NCI-H2171 (cell line): ENCODE measurements at places on chromosomes 13 and 19.

GRCh38 chr19:49850487-49851342 is at the start of gene PTOV1:
PTOV1 (plus strand) TSS chr19:49851159.
- peak; percentile 91 for DNase-seq

DNA sequence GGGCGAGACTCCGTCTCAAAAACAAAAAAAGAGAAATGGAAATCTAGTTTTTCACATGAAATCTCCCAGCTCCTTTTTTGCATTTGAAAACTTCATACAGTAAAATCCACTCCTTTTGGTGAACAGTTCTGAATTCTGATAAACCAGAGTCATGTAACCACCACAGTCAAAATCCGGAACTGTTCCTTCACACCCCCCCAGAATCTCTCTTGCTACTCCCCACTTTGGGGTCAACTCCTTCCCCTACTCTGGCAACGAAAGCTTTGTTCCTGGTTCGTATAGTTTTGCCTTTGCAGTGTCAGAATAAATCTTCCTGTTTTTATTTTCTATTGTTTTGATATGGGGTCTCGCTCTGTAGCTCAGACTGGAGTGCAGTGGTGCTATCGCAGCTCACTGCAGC is 23.7 kb downstream of the RCN3 start:
- DNase-seq = no peak

DNA sequence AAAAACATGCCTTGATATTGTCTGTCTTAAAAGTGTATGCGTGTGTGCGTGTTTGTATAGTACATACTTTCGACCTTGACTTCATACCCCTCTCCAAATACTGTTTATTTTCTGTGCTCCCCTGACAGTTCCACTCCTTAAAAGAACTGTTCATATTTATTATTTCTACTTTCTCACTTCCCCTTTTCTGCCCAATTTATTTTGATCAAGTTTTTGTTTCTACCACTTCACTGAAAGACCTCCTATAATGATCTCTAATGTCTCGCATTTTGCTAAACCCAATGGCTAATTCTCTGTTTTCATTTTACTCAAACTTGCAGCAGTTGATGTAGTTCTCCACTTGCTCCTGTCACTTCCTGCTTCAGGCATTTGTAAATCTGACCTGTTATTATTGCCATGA is 426.1 kb upstream of the KLF12 start:
- no peak for DNase-seq

GRCh38 chr13:95262837-95263384 is 38.3 kb downstream of the ABCC4 start:
- DNase-seq = no peak

DNA sequence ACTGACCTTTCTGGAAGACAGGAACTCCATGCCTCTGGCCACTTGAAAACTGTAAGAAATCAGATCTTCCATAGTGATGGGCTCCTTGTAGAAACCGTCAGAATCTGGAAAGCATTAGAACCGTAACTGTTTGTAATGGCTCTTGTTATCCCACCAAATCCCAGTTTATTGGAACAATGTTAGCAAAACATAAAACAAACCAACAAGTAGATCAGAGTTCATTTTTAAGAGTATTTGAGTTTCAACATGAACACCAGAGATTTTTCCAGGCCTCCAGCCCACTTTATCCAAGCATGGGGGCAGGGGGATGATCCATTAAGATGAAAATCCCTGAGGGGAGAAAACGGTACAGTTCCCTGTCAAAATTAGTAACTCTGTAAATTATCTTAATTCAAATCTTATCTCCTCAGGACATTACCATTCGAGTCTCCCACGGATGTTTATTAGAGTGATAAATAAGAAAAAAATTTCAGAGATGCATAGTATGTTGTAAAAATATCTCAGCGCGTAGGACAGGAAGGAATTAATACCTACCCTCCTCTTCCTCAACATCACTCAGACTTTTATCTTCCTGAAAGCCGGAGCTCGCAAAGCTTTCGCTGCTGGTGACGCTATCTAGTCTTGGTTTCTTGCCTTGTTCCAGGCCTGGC is 172.5 kb downstream of the FLT1 start:
- no peak for DNase-seq

DNA sequence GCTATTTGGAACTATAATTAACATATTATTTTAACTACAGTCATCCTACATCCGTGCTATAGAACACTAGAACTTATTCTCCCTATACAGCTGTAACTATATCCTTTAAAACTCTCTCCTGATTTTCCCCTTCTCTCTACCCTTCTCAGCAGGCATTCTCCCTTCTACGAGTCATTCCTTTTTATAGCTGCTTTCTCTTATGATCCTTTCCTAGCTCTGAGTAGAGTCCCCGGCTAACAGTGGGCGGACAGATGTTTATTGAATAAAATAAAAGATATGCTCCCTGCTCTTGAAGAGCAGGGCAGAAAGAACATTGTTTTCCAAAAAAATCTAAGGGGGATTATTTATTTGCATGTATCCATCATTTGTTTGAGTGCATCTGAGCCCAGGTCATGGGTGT is 246.5 kb upstream of the TMTC4 start:
- no peak for DNase-seq

GRCh38 chr19:51135986-51136762 is 5.9 kb upstream of the SIGLEC7 start:
- DNase-seq = no peak

- DNase-seq = no peak
Observed at GRCh38 chr19:51727349-51727880, 3.6 kb upstream of the HAS1 start.

- DNase-seq = no peak
Observed at GRCh38 chr19:38727868-38728660, 16.2 kb downstream of the CAPN12 start.

GRCh38 chr19:18311502-18312091 is 11.3 kb downstream of the LSM4 start:
- no peak for DNase-seq

GRCh38 chr19:5026706-5027273 is 57.9 kb downstream of the KDM4B start:
- DNase-seq = no peak

DNA sequence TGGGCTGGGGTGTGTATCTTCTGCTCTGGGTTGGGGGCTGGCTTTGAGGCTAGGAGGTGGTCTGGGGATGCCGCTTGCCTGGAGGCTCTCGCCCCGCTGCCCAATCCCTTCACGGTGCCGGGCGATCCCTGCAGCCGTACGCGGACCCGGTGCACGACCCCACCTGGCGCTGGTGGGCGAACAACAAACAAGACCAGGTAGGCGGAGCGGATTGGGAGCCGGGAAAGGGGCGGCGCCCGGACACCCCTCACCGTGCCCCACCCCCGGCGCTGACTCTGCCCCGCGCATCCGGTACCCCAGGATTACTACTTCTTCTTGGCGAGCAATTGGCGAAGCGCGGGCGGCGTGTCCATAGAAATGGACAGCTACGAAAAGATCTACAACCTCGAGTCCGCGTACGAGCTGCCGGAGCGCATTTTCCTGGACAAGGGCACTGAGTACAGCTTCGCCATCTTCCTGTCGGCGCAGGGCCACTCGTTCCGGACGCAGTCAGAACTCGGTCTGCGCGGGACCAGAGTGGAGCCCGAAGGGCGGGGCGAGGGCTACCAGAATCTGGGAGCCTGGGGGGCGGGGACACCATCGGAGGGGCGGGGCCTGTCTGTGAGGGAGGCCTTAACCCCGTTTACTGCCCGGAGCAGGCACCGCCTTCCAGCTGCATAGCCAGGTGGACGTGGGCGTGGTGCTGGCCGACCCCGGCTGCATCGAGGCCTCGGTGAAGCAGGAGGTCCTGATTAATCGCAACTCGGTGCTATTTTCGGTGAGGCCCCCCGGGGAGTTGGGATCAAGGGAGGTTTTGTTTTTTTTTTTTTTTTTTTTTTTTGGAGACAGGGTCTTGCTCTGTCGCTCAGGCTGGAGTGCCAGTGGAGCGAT is 12.1 kb upstream of the PSMD8 start:
- peak; percentile 80 for DNase-seq

DNA sequence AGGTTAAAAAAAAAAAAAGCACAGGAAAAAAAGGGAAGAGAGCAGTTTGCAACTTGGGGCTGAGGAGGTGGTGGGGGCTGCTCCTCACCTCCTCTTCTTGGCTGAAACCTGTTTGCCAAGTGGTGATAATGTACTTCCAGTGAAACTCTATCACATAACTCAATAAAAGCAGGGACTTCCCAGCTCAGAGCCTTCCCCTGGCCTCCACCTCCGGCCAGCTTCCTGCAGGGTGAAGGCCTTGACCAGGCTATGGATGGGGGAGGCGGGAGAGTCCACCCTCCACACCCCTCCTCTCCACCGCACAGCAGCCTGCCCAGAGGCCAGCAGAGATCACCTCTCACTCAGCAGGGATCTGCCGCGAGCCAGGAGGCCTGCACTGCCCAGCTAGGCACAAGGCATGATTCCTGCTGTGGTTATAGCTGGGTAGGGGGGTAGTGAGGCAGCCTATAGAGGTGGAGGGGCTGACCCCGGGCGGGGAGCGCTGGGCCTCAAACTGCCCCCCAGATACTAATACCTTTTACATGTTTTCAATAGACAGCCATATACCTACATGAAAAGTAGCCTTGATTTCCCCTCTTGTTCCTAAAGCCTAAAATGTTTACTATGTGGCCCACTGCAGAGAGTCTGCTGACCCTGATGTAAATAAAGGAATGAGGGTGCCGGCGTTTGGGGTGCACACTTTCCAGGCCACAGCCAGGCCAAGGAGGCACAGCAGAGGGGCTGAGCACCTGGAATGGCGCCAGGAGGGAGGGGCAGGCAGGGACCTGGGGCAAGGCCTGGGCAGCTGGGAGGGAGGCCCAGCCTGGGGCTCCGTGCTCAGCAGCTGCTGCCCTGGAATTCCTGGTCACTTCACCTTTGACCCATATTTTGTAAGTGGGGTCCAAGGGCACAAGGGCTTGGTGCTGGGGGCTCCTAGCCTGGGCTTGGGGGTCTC is 10.3 kb downstream of the ZNF787 start:
- no peak for DNase-seq

- no peak for DNase-seq
Observed at GRCh38 chr19:28898249-28898648, 314.7 kb downstream of the UQCRFS1 start.

DNA sequence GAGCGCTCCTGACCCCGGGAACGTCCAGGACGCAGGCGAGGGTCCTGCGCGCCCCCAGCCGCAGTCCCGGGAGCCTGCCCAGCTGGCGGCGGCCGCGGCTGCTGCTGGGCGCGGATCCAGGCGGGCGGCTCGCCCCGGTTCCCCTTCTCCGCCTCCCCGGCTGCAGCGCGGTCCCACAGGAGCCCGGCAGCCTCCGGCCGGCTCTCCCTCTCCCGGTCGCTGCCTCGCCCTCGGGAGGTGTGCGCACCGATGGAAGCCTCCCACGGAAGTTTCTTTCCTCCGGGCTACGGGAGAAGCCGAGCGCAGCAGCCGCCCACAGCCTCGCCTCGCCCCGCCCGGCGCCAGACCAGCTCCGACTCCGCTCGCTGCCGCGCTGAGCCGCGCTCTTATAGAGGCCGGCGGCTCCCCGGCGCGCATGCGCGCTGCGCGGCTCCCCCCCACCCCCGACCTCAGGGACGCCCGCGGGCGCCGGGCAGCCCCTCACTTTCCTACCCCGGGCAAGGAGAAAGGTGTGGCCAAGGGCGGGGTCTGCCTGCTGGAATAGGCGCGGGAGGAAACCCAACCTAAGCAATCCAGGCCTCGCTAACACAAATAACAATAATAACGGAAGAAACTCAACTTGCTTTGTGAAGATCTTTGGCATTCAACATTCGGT is at the start of gene SHISA2:
SHISA2 (minus strand) TSS at position 360 of the 655 bp plus-strand sequence. CDS start 1,041 bp downstream, outside the sequence.
- DNase-seq = peak; percentile 53

- DNase-seq = no peak
Observed at GRCh38 chr19:29804493-29804892, 7.3 kb upstream of the CCNE1 start.

DNA sequence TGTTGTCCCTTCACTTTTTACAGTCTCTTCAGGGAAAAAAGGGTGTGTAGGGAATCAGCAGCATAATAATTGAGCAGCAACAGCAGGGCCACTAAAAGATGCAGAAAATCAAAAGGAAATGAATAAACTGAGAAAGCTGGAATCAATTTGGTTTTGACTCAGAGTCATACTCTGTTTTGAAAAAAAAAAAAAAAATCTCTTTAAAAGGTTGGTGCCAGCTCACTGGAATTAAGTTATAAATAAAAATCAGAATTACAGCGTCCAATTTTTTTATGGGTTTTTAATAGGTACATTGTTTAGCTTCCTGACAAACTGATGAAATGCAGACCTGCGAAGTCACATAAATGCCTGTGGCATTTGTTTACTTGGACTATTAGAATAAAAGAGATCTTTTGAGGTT is 231.9 kb downstream of the COG6 start:
- DNase-seq = no peak

GRCh38 chr19:16544473-16545231 is 2.4 kb upstream of the CHERP start:
- no peak for DNase-seq

- DNase-seq = no peak
Observed at GRCh38 chr19:17915940-17916593, 16.7 kb upstream of the CCDC124 start.

DNA sequence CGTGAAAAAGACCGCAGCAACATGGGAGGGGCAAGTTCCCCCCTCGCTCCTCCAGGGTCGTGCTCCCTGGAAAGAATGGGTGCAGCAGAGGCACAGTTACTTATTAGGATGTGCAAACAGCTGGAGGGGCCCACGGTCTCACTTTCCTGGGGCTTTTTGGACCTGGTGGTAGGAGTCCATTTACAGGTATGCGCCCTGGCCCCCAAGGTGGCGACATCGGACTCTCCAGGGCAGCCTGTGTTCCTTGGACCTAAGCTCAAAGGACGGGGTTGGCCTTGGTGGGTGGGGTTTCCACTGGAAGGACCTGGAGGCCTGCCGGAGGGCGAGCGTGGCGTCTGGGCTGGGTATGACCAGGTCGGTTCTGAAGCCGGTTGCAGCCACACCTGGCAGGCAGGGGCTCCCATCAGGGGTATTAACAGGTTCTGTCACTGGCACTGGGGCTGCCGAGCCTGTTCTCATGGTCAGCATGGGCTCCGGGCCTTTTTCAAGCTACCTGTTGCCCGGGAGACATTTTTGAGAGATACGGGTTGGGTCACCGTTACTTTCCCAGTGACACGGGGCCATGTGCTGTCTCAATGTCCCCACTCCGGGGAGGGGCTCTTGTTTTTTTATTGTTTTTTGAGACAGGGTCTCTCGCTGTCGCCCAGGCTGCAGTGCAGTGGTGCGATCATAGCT is 5.9 kb downstream of the ZFR2 start:
- no peak for DNase-seq

- no peak for DNase-seq
Observed at GRCh38 chr13:110965038-110965754, 50.3 kb upstream of the ANKRD10 start.
